Renal cortical epithelial cell (primary cell): ENCODE measurements at places on chromosomes 2 and 18. TPM values are rescaled to one million over a fixed set of nuclear protein-coding genes. Genes with fewer than 3 reads are reported as not detected.
A peak's percentile ranks its signal among the peaks of the same experiment; 100 is the strongest.

DNA sequence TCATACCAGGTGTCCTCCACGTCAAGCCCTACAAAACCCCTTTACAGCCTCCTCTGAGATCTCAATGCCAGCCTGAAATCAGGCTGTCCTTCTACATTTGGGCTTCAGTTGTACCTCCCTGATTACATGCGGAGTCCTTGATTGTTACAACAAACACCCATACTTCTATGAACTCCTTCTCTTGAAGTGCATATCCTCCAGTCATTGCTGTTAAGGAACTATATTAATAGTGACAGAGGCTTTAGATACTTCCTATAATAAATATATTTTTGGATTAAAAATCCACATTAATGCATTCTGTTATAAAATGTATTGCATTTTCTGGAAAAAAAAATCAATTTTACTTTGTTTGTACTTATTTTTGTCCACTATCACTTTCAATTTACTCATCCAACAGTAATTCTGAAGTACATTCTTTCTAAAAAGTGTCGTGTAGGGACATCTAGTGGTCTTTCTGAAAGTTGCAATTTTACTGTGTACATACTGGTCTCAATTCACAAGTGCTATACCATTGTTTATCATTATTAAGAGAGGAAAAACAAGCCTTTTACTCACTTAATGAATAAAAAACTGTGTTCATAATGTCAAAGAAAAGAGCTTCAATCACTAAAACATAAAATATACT lies 316.4 kb downstream of the DSEL start:
- peak; percentile 68 for DNase-seq

DNA sequence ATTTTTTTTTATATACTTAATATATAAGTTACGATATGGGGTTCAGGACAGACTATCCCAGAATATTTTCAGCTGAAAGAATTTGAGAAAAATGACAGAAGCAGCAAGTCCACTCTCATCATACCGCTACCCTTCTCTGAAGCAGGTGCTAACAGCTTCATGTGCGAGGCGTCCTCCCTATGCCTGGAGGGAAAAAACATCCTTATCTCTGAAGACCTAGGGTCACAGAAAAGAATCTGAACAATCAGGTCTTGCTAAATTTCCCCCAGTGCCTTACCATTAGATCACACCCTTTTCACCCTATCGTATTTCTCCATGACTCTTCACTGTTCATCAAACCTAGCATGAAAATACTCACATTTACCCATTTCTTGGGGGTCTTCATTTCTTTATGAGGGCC lies 51.9 kb upstream of the CREB1 start:
- no peak for DNase-seq

DNA sequence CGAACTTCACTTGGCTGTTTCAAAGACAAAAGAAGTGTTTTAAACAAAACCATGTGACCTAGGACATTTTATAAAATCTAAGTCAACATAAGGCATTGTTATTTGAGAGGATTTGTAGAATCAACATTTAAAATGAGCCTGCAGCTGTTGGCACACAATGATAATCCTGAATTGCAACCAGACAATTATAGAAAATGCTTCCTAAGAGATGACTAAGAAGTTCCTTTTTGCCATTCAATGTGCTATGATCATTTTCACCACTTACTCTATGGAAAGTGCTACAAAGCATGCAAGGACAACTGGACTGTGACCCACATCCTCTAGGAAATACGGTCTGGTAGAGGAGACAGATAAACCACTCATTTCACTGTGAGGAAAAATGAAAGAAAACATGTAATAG lies 246.4 kb downstream of the CDH20 start:
- DNase-seq: no peak

DNA sequence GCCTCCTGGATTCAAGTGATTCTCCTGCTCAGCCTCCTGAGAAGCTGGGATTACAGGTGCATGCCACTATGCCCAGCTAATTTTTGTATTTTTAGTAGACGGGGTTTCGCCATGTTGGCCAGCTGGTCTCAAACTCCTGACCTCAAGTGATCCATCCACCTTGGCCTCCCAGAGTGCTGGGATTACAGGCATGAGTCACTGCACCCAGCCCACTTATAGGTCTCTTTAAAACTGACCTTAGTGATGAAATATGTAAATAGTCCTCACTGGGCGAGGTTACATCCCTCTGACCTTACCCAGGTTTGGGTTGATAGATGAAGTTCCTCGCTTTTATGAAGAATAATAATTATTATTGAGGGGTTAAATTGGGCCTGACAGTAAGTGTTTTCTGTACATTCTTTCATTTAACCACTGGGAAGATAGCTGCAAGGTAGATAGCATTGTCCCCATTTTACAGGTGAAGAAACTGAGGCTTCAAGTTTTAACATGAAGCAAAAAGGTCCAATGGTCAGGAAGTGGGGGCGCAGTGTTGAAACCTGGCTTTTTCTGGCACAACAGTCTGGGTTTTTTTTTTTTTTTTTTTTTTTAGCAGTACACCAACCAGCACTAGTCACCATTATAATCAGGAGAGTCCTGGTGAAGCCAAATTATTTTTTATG lies 174.8 kb upstream of the EPAS1 start:
- DNase-seq: no peak

- peak; percentile 27 for DNase-seq
These were observed 49.4 kb downstream of the NBAS start for GRCh38 chr2:15511686-15512085.

The PSMG2 gene
- total RNA-seq: 52.8 and 111 TPM in 2 replicates

The FARSB gene
- 9.3 and 12.3 TPM in 2 replicates for total RNA-seq

The GPC1 gene
- 18.1 and 49.9 TPM in 2 replicates for total RNA-seq
